ENCODE measurements at places on chromosomes 6 and 20.

- no peak for DNase-seq
Measured at GRCh38 chr6:63465750-63466149, 106.5 kb upstream of the LOC128125822 start.

GRCh38 chr6:21164768-21165326, 428.7 kb upstream of the SOX4 start:
- DNase-seq = no peak

DNA sequence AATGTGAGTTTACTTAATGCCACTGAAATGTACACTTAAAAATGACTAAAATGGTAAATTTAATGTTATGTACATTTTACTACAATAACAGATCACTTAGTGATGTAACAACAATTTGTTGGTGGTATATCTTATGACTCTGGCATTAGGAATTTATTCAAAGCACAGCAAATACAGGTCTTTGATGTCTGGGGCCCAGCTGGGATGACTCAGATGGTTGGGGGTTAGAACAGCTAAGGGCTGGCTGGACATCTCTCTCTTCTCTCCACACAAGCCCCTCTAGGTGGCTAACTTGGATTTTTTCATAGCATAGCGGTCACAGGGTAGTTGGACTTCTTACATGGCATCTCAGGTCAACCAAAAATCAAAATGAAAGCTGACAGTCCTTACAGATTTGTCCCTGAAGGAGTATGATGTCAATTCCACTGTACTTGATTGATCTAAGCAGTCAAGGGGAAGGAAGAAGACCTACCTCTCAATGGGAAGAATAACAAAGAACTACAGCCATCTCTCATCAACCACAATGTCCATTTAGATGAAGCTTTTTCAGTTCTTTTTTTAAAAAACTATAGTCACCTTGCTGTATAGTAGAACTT, 37.5 kb upstream of the LCA5 start:
- DNase-seq = no peak

- DNase-seq = no peak
Measured at GRCh38 chr6:27693766-27694546, 218.2 kb downstream of the OR2B2 start.

DNA sequence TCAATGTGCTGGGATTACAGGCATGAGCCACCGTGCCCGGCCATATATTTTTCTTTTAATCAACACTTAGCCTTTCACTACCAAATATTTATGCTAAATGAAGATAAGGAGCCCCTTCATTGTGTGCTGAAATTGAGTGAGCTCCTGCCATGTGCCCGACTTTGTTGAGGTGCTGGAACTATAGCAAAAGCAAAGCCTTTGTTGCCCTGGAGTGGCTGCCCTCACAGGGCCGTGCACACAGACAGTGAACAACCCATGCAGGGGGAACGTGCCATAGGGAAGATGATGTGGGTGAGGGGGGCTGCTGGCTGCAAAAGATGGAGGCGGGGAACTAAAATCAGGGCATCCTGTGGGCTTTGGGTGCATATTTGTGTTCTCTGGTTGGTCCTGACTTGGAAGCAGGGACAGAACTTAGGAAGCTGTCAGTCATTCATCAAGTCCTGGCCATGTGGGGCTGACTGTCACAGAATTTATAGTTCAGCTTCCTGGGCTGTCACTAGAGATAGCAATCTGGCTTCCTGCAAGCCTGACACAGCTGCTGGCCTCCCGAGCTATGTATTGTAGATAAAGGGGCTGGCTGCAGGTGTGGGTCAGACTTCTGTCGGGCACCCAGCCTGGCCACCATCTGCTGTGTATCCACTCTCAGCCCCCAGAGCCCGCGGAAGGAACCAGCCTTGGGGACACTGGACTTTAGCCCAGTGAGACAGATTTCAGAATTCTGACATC, 56.8 kb upstream of the MPC1 start:
- DNase-seq = no peak

GRCh38 chr20:38227420-38228360, 32.8 kb downstream of the KIAA1755 start:
- no peak for DNase-seq

GRCh38 chr20:3932277-3932676, 43.1 kb downstream of the PANK2 start:
- no peak for DNase-seq

Data from NAMALWA (cell line).